Stimulated activated naive CD4-positive, alpha-beta T cell treated with Interleukin-2 at 50 U/mL for 16 hours (primary cell): ENCODE measurements at places on chromosomes 7 and 10.

DNA sequence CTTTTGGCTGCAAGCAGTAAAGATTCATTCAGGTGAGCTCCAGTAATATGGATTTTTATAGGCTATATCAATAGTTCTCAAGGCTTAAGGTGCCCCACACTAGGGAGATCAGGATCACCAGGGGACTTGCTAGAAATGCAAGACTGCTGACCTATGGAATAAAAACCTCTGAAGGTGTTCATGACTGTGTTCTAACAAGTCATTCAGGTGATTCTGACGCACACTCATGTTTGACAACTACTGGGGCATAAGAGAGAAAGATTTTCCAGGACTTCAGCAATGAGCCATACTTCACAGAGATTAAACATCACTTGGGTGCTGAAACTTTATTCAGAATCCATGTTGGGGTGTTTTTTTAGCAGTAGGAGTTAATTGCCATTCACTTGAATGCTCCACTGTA is 4.8 kb upstream of the TAS2R38 start:
- no peak for DNase-seq

DNA sequence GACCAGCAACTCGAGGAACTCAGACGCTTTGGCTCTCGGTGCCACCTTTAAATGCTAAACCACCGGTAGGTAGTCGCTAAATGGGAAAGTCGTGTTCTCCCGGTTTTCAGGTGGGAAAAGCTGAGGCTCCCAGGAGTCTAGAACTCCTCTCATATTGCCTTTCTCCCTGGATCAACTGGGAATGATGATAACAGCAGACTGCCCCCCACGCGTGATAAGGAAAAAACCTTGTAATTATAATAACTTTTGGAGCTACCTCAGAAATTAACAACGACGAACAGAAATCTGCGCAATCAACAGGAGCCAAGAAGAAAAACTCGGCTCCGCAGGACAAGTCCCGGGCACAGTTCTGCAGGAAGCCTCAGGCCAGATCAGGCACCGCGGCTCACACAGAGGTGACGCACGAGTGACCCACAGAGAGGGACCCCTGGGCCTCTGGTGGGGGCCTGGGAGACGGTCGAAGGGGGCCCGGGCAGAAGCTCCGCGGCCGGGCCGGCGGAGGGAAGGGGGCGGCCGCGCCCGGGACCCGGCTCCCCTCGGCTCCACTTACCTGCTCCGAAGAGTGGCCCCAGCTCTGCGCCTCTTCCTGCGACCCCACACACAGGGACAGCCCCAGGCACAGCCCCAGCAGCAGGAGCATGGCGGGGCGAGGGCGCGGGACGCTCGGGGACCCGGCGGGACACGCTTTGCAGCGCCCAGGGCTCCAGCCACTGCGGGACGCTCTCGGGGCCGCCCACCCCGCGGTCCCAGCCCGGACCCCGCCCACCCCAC is at the start of gene ITIH5:
ITIH5 (minus strand) TSS at position 714 of the 771 bp plus-strand sequence; CDS start at position 640, 74 bp downstream.
- no peak for DNase-seq

DNA sequence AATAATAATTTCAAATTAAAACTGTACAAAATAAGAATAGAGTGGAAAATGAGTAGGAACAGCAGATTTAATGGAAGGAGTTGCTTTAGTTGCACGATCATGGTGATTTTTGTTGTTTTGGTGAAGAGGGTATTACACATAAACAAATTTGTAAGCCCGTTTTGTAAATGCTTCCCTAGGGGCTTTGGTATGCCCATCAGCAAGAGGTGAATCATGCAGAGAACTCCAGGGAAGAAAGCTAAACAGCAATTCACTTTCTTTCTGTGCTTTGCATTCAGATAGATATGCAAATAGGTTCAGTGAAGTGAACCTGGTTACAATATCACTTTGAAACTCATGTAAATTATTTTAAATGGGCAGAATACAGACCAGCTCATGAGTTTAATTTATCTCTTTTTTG is 422.2 kb upstream of the MTPN start:
- DNase-seq = no peak

DNA sequence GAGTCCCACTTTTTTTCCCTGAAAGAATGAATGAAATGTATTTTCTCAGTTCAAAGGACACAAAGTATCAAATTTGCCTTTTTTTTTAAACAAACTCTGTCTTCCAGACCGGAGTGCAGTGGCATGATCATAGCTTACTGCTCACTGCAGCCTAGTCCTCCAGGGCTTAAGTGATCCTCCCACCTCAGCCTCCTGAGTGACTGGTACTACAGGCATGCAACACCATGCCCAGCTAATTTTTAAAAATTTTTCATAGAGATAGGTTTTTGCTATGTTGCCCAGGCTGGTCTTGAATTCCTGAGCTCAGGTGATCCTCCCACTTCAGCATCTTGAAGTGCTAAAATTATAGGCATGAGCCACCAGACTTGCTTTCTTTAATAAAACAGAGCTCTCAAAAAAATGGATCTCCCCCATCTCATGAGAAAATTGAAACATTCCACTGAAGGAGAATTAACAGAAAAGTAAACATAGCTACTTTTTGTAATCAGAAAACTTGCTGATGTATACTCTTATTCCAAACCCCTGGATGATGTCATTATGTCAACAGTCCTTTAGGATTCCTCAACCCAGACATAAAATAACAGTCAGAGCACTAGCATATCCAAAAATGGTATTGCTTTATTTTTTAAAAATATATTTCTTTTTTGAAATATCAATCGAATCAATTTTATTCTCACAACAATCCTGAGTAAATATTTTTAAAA is 12.3 kb upstream of the TRDMT1 start:
- no peak for DNase-seq

GRCh38 chr10:8919280-8919679 is 864.8 kb downstream of the GATA3 start:
- no peak for DNase-seq
